ENCODE measurements at places on chromosomes 7 and 10. TPM values are rescaled to one million over a fixed set of nuclear protein-coding genes. Genes with fewer than 3 reads are reported as not detected.

NUDT5 gene
- 91.5 TPM for total RNA-seq

CDK6 gene
- total RNA-seq, result 123 TPM

ACSL5 gene
- 61.0 TPM for total RNA-seq

AASS gene
- total RNA-seq, result 0.89 TPM

MYOF gene
- total RNA-seq, result 2.6 TPM

PNLIPRP2 gene
- not detected for total RNA-seq

KLF14 gene
- not detected for total RNA-seq

Measured in T-helper 2 cell treated with Interferon-gamma antibody and Interleukin-4, amounts not matched to agents 100 ng/mL and 5 ng/mL, for 36 hours (primary cell).